Skeletal muscle cell (primary cell): ENCODE measurements at places on chromosomes 13 and 19.

- no peak for DNase-seq
These were observed 527.4 kb upstream of the ATXN8OS start for GRCh38 chr13:69580255-69580654.

DNA sequence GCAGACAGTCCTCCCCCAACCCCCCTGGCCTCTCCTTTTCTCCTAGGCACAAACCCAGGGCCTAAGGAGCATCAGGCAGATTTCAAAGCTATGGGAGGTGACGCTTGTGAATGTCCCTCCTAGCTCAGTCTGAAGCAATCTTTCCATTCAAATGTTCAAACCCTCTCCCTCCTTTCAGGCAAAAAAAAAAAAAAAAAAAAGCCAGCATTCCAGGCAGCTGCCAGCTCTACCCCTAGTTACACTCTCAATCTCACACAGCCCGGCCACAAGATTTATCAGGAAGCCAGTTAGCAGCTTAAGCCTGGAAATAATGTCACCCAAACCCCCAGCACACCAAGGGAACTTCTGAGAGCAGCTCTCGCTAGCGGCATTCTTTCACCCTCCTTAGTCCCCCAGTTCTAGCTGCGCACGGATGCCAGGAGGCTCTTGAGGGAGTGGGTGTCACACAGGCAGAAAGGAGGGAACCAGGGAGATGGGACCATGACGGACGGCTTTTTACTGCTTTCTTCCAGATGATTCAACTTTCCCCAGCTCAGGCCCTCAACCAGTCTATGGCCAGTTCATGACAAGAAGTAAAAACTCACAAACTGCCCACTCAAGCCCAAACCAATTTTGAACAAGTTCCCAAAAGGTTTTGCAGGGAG, 6.3 kb downstream of the SH3GL1 start:
- DNase-seq = no peak

DNA sequence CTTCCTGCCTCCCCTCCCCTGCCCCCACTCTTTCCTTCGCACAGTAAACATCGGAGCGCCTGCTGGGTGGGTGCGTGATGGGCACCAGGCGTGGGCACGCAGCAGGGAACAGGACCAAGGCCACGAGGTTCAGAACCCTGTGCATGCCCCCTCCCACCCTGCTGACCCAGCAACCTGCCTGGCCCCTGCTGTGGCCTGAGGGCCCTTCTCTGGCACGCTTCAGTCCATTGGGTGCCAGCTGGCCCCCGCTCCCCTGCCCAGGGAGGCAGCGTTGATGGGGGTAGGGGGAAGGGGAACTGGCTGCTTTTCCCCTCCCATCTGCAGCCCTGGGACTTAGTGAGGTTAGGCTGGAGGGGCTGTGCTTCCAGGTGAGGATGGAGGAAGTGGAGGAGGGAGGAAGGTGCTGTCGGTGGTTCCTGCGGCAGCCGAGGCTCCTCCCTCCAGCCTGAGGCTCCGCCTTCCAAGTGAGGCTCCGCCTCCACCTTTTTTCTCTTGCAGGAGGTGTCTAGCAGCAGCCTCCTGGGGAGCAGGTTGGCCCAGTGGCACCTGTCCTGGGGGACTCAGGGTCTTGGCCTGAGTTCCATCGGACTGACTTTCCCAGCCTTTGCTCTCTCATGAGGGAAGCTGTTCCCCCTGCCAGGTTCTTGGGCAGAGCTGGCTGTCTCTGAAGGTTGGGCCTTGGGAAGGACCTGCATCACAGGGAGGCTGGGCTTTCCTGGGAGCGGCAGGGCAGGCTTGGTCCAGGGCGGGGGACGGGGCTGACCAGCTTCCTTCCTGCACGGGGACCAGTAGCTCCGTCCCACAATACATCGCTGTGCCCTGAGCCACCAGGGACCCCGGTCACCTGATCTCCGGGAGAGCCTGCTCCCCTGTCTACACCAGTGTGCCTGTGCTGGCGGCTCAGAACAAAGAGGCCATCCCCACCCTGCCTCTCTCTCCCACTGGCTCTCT, 7.3 kb downstream of the PIAS4 start:
- DNase-seq = no peak

DNA sequence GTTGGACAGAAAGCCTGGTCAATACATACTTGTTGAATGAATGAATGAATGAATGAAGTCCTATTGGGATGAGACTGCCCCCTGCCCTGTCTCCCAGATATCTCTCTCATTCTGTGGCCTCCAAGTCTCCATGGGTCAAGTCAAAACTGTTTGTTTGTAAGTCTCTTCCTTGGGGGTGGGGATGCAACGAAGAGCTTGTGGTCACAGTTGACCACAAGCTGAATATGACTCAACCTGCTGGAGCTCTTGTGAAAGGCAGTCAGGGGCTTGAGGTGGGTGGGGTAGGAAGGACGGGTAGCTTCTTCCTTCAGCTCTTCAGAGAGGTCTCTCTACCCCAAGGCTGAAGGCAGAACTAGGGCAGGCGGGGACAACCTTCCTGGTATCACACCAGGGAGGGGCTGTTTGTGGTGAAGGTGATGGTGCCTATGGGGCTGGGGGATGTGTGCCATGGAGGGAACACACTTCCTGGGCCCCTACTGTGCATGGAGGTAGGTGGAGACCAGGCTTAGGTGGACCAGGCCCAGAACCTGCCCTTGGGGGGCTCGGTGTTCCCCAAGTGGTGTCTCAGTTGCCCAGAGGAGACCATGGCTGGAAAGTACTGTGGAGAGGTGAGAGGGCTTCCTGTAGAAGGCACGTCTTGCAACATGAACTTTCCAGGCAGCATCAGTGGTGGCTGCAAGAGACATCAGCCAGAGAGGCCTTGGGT, 8.0 kb downstream of the MYO1F start:
- DNase-seq = peak; percentile 89

DNA sequence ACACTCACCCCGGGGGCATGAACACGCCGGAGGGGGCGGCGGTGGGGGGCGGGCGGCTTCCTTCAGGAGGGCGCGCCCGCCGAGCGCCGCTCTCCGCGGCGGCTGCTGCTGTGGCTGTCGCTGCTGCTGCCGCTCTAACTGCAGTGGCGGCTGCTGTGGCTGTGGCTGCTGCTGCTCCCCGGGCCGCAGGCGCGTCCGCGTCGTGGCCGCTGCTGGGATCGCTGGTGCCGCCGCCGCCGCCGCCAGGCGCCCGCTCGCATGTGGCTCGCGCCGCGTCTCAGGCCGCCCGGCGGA, at the start of gene BBC3:
Gene BBC3, minus strand, starts transcription at position 279 of the 294 bp plus-strand sequence. CDS start 2,768 bp downstream, outside the sequence.
- no peak for DNase-seq
